ENCODE measurements at places on chromosomes 3 and 15.

GRCh38 chr3:13528217-13528867 lies 20.6 kb upstream of the FBLN2 start:
- no peak for DNase-seq

DNA sequence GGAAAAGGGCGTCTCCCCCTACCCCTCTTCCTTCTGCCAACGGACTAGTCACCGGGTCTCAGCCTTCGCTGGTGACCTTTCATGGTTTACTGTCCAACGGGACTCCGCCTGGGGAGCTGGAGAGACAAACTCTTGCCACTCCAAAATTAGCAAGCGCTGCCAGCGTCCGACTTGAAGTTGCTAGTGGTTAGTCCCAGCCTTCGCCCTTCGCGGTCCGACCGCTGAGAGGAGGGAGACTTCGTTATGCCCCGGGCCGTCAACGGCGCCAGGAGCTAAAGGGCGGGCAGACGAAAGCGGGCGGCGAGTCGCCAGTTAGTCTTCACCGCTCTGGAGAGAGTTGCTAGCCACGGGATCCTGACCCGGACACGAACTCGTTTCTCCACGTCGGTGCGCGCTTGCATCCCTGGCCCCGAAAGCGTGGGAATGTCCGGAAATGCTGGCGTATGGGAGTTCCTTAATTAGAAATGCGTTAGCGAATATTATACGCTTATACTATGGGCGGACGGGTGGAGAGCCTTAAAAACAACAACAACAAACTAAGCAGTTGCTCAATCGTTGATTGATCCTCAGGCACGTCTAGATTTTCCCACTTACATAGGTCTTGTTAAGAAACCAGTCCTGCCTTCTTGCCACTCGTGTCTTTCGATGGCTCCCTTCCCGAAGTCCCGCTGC lies 716 bp downstream of the SMC4 start:
- peak; percentile 62 for DNase-seq

DNA sequence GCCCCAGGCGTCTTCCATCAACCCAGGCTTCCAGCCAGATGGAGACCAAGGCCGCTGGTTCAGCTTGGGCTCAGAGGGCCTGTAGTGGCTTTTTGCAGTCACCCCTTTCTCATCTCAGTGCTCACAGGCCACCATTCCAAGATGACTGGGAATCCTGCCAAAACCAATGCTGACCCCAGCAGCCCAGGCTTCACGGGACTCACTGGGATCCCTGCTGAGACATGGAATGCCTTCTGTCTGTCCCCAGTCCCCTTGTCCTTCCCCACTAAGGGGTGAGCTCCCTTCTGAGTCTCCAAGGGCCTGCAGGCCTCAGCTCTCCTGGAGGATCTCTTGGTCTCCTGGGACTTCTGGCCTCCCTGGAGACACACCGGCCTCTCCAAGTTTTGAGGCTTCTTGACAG lies 77.4 kb upstream of the SEC13 start:
- no peak for DNase-seq

DNA sequence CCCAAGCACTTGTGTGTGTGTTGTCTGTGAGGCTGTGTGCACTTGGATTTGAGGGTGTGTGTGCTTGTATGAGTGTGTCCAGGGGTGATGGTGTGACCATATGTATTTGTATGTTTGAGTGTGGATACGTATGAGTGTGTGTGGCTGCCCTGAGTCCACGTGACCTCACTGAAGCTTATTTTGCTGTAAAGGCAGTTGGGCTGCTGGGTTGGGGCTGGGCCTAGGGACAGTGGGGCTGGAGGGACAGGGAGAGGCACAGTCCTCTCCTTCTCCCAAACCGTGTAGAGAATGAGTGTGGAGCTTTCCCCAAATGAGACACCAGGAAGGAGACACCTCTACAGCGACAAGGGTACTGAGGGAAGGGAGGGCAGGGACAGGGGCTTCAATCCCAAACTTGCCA lies 163.4 kb upstream of the TLE3 start:
- no peak for DNase-seq

- no peak for DNase-seq
Observed at GRCh38 chr15:88974392-88974791, 61.2 kb upstream of the MFGE8 start.

- DNase-seq: no peak
Observed at GRCh38 chr15:70742928-70743327, 20.4 kb downstream of the UACA start.

DNA sequence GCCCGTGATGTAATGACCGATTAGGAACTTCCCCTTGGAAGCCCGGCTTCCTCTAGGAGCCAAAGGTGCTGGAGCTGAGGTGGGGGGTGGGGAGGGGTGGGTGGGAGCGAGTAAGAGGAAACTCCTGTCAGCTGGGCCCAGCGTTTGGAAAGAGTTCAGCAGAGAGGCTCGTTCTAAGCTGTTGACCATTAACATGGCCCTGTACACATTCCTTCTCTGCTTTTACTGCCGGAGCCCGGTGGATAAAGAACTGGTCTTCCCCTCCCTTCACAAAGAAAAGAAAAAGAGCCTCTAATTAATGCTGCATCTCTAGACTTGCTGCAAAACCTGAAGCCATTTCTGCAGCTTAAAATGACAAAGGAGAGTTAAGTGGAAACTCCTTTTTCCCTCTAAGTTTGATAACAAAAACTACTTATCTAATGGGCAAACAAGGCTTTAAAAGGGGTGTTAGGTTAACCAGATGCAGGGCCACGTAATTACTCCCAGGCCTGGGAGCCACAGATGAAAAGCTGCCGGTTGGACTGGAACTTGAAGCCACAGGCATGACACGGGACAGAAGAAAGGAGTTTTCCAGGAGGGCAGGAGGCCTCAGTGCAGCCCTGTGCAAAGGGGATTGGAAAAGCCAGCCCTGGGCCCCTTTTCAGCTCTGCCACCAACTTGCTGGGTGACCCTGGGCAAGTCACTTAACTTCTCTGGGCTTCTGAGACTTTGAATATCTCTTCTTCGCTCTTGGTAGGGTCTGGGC lies 71.3 kb downstream of the SMAD6 start:
- DNase-seq: no peak

DNA sequence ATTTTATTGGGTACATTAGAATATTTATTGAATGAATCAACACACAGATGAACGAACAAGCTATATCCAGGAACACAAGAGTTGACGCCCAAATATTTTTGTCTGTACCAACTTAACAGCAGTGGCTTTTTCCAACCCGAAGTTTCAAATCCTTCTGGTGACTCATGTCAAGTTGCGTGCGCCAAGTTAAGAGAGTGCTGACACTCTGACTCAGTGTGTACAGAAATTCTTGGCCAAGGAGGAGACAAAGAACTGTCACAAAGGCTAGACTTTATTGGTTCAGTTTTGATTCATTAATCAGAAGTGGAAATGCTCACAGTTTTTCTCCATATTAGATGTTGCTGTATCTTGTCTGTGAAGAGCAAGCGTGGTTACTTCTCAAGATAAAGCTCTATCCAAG lies 59.6 kb upstream of the TSC22D2 start:
- no peak for DNase-seq

- DNase-seq: no peak
Observed at GRCh38 chr15:74144153-74144775, 13.9 kb downstream of the ISLR2 start.

DNA sequence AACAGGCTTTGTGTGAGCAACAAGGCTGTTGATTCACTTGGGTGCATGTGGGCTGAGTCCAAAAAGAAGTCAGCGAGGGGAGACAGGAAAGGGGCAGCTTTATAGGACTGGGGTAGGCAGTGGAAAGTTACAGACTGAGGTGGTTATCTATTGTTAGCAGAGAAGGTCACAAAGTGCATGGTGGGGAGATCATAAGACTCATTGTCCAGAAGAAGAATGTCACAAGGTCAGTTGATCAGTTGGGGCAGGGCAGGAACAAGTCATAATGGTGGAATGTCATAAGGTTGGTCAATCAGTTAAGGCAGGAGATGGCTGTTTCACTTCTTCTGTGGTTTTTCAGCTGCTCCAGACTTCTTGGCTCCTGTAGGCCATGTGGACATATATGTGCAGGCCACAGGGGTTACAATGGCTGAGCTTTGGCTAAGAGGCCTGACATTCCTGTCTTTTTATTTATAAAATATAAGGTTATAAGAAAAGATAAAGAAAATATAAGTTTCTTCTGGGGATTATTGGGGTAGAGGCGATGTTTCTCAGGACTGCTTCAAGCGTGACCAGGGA lies 69.5 kb upstream of the SNTN start:
- no peak for DNase-seq

- DNase-seq: no peak
Observed at GRCh38 chr3:116561529-116561928, 116.2 kb upstream of the LSAMP start.

DNA sequence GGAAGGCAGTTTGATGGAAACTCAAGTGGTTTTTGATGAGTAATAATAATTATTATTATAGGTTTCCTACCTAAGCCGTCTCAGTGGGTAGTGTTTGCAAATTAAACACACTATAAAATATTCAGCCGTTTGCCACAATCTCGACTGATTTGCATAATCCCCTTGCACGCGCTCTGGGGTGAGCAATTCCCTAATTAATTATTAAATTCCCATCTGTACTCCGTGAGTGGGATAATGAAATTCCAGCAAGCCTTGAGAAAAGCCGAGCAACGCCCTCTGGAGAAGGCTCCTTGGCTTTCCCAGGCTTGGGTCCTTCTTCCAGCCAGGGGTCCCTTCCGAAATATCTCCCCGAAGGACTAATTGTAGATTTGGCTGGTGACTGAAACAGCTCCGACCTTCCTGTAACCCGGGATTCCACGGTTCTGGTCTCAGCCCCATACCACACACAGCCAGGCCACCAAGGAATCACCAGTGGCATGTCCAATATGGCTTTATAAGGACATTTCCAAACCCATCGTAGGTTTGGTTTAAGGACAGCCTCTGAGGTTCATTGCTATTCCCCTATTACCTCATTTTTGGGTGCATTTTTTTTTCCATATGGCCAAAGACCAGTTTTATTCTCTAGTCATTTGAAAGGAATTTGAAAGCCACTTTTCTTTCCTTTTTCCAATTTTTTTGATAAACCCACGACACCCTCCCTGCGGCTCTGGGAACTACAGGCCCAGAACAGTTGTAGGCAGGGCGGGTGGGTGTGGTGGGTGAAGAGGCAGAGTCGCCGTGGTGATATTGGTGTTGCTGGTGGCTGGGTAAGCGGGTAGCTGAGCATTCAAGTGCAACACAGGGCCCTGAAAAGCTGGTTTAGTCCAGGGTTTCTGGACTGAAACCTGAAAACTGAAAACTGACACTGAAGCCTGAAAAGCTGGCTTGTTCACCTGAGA lies 33.2 kb upstream of the RGMA start:
- DNase-seq: no peak

GRCh38 chr3:162729686-162730085 lies 1233.1 kb downstream of the OTOL1 start:
- no peak for DNase-seq

DNA sequence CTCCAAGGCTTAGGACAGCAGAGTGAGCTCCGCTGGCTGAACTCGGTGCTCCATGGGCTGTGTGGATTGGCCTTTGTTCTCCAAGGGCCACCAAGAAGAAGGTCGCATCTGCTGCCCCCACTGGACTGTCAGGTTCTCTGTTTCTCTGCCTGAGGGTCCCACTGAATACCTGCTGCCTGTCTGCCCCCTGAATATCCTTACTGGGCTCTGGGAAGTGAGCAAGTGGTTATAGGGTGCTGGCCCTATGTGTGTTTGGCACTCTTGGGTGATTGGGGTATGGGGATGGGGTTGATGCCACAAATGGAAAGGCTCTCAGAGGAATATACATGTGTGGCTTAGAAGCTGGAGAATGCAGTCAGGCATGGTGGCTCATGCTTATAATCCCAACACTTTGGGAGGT lies 82.3 kb downstream of the THSD4 start:
- no peak for DNase-seq

- peak; percentile 61 for DNase-seq
Observed at GRCh38 chr3:100709842-100710260, 557 bp downstream of the TFG start.

GRCh38 chr3:3082234-3082924 lies 27.8 kb downstream of the IL5RA start:
- DNase-seq: no peak

GRCh38 chr3:69496856-69497255 lies 111.0 kb upstream of the FRMD4B start:
- DNase-seq: no peak

DNA sequence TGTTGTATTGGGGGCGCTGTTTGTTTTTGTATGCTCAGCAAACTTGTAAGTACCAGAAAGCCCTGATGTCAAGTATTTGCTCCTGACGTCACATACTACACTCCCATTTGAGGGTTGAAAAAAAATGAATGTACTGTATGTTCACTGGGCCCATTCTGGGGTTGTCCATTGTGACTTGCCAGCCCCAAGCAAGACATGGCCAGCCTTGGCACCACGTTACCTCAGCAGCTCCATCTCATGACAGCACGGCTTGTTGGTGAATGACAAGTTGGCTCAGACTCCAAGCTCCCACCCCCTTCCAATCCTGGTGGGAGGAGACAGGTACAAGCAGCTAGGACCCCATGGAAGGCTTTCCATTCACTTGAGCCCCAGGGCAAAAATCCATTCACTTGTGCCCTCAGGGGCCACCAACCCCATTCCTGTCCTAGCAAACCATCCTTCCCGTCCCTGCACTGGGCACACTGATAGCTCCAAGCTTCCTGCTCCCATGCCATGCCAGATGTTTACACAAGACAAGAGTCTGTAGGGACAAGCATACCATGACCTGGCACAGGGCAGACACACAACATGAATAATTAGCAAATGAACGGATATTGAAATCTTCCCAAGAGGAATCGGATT lies 1.6 kb downstream of the PHGR1 start:
- no peak for DNase-seq

DNA sequence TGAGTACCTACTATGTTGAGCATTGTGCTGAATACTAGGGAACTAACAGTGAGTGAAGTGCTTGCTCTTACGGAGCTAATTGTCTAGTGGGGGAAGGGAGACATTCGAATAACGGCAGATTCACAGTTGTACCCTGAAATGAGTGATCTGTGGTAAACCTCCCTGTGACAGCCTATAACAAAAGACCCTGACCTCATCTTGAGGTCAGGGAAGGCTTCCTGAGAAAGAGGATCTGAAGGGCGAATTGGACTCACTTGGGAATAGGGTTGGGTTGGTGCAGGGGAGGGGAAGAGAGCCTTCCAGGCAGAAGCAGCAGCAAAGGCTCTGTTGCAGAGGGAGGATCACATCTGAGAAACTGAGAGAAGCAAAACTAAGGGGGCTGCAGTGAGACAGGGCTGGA lies 13.2 kb downstream of the HPS3 start:
- DNase-seq: no peak

- no peak for DNase-seq
Observed at GRCh38 chr3:134312072-134312872, 61.6 kb upstream of the RYK start.

DNA sequence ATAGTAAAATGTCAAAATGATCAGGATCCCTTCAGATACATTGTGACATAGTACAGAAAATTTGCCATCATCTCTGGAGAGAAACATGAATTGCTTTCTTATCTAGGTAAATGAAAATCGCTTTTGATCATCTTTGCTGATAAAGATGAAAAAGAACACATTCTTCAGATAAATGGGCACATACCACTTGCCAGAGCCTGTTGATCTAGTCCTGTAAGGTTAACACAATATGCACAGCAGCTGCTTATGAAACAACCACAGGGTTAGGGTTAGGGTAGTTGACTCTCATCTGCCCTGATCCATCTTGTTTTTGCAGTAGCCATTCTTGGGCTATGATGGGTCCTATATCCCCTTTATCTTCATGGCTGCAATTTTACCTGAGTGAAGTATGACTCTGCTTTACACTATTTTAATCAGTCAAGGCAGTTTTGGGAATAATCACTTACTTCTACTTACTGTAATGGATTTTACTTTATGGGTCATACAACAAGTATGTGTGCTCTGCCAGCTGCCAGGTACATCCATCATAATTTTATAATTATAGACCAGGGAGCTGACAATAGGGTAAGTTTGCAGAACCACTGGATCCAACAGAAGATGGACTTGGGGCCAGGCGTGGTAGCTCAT lies 12.6 kb upstream of the SPINK8 start:
- DNase-seq: no peak

Data from activated naive CD4-positive, alpha-beta T cell treated with anti-CD3 and anti-CD28 coated beads, Interleukin-2, amount 10 ng/mL, durations not matched to agents 7 days and 5 days (primary cell).